ENCODE measurements at places on chromosomes 2 and 18.

- DNase-seq: no peak
Observed at GRCh38 chr2:143356736-143357446, 227.7 kb downstream of the ARHGAP15 start.

- no peak for DNase-seq
Observed at GRCh38 chr2:198385326-198385725, 580.9 kb downstream of the PLCL1 start.

- peak; percentile 7 for DNase-seq
Observed at GRCh38 chr2:72926811-72927465, 9.6 kb downstream of the EMX1 start.

GRCh38 chr2:206642075-206643025 is at the start of gene FAM237A:
FAM237A (plus strand) TSS chr2:206642487; CDS start chr2:206644237, 1,750 bp downstream.
- DNase-seq: peak; percentile 21

DNA sequence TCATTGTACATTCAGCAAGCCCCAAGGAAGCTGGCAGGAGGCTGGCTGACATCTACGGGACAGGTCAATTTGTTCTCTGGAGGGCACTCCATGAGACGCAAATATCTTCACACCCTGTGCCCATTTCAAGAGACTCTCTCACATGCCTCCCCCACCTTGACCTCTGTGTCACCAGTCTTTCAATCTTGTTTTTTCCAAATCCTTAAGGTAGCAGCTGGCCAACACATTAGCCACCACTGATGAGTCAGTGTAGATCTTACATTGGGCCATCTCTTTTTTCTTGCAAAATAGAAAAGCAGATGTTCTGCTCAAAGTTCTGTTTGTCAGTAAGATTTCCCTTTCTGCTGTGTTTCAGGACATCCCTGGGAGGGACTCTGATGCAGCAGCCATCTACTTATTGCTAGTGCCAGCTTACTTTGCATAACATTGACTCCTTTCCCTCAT is 1.7 kb upstream of the DPP4 start:
- no peak for DNase-seq

GRCh38 chr2:160565099-160565845 is 71.7 kb upstream of the RBMS1 start:
- DNase-seq: no peak

DNA sequence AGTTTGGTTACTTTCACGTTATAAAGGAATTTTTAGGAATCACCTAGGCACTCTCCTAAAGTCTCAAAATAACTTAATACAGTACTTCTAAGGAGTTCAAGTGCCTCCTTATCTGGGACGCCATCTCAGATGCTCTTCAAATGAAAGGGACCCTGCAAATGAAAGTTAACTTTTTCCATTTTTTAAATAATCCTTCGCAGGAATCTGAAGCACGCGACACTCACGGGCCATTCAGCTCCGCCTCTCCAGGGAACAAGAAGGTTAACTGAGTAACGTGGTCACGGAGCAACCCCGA is 537 bp upstream of the ZC3H15 start:
- DNase-seq: no peak

All from activated T-cell treated with anti-CD3 and anti-CD28 coated beads, Interleukin-2, amount 50 U/mL, for 48 hours (primary cell).